Stimulated activated CD8-positive, alpha-beta memory T cell treated with anti-CD3 and anti-CD28 coated beads, Interleukin-4, amount 100 ng/mL, for 1 hour (primary cell): ENCODE measurements at places on chromosomes 1 and 21.

- DNase-seq, result no peak
These were observed 31.7 kb upstream of the HEATR1 start for GRCh38 chr1:236636017-236636416.

- no peak for DNase-seq
These were observed 225.8 kb upstream of the PROX1 start for GRCh38 chr1:213761845-213762407.

DNA sequence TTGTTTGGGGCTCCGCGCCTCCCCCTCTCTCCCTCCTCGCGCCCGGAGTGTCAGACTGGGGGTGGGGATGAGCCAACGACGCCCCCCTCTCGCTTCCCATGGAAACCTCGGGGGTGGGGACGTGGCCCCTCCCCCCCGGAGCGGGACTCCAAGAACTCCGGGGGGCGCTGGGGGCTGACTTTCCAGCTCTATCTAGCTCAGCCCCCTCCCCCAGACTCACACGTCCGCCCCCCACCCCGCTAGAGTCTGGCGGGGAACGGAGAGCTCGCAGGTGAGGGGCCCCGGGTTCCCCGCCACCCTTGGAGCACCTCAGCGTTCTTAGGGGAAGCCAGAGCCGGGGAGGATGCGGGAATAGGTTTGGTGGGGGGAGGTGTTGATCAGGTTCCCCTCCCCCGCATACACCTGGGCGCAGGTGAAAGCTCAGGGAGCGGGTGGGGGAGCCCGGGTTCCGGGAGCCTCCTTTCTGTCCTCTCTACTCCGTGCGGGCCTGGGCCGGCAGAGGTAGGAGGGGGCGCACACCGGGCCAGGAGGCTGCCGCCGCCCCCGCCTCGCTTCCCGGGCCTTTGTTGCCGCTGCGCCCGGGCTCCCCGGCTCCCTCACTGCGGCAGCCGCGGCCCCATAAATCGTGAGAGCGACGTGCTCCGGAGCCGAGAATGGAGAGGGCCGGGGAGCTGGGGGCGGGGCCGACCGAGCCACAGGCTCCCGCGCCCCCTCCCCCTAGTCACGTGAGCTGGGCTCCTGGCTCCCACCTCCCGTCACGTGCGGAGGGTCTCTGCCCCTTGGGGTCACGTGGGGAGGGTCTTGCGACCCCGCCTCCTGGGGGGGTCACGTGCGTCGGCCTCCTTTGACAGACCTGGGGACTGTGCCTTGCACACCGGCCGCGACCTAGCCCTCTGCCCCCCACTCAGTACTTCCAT, 1.9 kb downstream of the EFNA3 start:
- no peak for DNase-seq

- no peak for DNase-seq
These were observed 149.4 kb upstream of the CD34 start for GRCh38 chr1:208060215-208060869.

GRCh38 chr1:233261206-233261605, 34.3 kb downstream of the PCNX2 start:
- DNase-seq, result no peak

DNA sequence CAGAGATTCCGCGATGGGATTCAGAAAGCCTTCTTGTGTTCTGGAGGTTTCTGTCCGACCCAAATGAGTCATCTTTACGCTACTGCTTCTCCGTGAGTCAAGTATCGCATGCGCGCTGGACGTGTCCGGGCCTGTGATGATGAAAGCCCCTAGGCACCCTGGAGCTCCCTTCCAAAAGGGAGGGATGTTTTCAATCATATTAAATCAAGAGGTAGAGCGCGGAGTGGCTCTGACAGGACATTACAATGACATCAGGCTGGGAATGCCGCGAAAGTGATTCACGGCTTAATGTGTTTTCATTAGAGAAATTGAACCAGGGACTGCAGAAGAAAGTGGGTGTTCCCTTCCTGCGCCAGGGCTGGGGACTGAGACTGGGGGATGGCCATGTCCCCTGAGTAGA, 48.5 kb downstream of the AJAP1 start:
- DNase-seq, result no peak
